Fibroblast of skin of scalp (primary cell): ENCODE measurements at places on chromosomes 1 and 21.

DNA sequence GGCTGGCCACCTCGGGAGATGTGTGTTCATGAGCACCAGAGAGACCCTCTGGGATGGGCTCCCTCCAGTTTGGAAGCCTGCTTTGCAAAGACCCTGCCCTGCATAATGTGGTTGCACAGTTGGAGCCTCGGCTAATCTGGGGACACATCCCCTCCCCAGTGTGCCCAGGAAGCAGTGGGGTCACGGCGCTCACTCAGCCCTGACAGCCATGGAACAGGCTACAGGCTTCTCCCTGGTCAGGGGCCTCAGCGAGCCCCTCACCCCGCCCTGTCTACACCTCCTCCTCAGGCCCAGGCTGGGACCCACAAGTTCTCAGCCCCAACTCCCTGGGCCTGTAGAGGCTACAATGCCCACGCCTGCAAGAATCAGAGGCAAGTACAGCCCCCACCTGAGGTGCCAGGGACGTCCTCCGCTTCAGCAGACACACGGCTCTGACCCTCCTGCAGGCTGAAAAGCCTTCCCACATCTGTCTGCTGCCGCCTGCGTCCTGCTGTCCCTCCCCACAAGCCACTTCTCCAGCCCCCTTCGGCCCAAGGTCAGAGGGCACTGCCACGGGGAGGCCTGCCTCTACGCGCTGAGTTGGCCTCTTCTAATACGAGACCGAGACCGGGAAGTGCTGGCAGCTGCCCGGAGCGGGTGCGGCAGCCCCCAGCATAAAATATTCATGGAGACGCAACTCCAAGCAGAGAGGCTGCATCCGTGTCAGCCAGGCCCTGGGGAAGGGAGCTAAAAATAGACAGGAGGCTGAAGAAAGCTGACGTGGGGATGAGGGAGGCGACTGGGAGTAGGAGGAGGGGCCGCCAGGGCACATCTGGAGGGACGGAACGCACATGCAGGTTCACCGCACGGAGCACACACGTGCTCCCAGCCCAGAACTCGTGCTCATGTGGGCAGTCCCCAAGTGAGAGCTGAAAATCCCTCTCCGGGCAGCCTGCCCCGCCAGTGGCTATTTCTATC is 15.2 kb upstream of the GPR153 start:
- DNase-seq = peak; percentile 84

DNA sequence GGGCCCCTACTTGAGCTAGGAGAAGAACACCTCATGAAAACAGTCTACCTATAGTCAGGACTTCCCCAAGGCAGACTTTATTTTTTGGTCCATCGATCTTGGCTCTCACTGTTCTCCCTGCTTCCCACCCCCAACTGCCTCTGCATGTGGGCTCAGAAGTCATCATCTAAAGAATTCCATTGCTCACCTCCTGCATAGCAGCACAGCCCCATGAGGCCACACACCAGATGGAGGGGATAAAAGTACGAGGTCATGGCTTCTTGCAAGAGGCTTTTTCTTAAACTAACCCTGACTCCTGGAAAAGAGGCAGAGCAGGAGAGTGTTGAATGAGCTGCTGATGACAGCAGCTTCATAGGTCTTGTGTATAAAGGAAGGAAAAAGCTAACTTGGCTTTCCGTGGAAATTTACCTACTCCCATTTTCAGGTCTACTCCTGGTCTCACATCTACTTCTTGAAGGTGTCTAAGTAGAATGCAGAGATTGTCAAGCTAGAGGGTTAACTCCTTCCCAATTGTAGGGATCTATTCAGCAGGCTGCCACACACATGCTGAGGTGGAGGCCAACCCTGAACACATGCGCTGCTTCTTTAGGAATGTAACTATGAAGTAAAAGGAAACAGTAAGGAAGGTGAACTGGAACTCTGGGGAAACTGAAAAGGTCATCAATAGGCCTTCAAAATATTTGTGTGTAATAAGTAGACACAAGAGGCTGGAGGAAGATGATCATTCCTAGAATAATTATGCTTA is 18.7 kb downstream of the WNT2B start:
- DNase-seq = peak; percentile 78

DNA sequence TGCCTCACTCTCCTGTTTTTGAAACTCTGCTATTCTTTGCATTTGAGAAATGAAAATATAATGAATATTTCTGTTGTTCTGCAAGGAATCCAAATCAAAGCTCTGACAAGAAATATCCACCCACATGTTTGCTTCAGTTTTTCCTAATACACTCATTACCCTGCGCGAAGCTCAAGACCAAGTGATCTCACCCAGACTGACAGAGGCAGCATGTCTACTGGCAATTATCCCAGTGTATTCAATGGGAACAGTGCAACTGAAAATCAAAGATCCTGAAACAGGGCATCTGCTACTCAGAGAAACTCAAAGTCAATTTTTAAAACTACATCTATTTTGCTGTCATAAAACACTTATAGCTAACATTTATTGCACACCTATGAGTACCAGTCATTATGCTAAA is 321.0 kb upstream of the LRRC7 start:
- DNase-seq = no peak

- no peak for DNase-seq
Measured at GRCh38 chr21:42630626-42631025, 22.8 kb upstream of the PDE9A start.

GRCh38 chr1:2052756-2053155 is 2.5 kb downstream of the PRKCZ start:
- DNase-seq = no peak

DNA sequence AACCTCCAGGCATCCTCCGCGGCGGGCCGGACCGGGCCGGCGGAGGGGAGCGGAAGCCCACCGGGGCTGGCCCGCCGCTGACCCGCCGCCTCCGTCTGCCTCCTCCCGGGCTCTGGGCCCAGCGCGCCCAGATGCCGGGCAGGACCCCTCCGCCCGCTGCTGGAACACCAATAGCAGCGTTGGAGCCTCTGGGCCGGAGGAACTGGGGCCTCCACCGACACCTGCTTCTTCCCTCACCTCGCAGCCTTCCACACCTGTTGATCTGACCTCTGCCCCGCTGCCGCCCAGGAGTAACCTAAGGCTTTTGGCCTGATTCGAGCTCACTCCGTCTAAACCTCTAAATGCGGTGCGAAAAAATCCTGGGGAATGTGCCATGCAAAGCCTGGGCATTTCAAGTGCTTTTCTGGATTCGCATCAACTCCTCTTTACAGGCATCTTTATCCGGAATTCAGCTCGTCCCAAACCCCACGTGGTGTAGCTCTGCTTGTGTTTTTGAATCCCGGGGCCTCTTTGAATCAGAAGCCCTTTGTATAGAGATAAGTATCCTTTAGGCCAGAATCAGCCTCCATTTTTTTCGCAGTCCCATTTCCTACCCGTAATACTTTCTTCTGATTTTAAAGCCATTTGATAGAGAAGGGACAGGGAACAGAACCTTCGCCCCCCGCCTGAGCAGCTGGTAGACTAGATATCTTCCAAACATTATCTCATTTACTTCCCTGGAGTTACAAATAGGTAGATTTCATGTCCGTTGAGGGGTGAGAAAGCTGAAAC is 680 bp upstream of the CNN3 start:
- DNase-seq = peak; percentile 58

DNA sequence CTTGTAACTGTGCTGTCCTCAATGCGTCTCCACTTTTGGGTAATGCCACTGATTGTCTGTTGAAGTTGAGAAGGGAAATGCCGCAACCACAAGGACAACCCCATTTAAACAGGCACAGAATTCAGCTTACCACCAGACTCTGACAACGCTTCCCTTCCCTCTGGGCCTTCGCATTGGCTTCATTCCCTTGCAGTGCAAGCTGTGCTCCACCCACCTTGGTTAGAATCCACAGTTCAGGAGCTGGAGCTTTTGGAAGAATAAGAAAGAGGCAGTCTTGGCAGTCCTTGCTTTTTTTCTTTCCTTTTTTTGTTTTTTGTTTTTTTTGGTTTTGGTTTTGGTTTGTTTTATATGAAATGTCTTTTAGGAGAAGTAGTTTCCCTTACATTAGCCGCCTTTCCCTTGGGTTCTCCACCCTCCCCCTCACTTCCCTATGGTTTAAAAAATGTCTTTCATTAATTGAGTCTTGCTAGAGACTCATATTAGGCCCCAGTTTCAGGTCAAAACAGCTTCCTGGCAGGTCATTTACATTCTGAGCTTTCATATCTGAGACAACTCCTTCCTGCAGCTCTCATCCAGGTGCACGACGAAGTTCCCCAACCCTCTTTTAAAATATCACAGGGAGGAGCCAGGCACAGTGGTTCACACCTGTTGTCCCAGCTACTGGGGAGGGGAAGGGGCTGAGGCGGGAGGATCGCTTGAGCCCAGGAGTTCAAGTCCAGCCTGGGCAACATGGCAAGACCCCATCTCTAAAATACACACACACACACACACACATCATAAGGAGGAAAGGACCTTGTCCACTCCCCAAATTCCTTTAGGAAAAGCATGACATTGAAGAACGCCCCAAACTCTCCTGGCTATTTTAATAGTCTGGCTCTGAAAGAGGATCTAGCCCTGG is 20.7 kb upstream of the LAX1 start:
- DNase-seq = peak; percentile 34

DNA sequence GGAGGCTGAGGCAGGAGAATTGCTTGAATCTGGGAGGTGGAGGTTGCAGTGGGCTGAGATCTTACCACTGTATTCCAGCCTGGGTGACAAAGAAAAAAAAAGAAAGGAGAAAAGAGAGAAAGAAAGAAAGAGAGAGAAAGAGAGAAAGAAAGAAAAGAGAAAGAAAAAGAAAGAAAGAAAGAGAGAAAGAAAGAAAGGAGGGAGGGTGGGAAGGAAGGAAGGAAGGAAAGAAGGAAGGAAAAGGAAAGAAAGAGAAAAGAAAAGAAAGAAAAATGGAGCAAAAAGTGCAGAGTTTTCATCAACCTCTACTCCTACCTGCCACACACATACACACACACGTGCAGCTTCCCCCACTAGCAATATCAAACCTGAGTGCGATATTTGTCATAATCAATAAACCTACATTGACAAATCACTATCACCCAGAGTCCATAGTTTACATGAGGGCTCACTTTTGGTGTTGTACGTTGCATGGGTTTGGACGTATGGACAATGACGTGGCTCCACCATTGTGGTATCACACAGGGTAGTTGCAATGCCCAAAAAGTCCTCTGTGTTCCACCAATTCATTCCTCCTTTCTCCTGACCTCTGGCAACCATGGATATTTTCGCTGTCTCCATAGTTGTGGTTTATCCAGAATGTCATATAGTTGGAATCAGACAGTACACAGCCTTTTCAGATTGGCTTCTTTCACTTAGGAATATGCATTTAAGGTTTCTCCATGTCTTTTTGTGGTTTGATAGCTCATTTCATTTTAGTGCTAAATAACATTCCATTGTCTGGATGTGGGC is 36.5 kb downstream of the EVA1C start:
- peak; percentile 38 for DNase-seq

DNA sequence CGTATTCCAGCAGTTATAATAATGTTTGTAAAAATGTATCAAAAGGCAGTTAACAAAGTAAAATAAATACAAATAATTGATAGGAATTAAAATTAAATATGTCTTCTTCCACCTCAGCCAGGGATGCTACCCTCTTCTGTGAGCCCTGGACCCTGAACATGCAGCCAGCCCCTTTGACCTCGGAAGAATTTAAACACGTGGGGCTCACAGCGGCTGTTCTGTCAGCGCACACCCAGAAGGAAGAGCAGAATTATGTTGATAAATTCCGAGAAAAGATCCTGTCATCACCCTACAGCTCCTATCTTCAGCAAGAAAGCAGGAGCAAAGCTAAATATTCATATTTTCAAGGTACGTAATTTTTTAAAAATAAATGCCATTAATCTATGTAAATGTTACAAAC is 26.5 kb downstream of the UTS2 start:
- no peak for DNase-seq

GRCh38 chr1:171800851-171801250 is 19.4 kb downstream of the METTL13 start:
- DNase-seq = no peak

- peak; percentile 27 for DNase-seq
Measured at GRCh38 chr1:237384213-237384612, 342.2 kb downstream of the RYR2 start.

- DNase-seq = no peak
Measured at GRCh38 chr1:108190001-108190634, 10.0 kb downstream of the SLC25A24 start.

DNA sequence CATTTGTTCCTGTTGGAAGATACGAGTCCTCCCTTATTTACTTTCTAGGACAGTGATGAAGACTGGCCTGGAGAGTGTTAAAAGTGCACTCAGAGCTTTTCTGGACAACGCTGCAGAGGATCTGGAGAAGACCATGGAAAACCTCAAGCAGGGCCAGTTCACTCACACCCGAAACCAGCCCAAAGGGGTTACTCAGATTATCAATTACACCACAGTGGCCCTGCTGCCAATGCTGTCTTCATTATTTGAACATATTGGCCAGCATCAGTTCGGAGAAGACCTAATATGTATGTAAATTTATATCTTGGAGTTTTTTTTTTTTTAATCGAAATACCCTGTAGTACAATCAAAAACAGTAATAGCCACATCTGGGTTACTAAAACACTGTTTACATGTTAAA is 190.5 kb downstream of the ZP4 start:
- DNase-seq = no peak

DNA sequence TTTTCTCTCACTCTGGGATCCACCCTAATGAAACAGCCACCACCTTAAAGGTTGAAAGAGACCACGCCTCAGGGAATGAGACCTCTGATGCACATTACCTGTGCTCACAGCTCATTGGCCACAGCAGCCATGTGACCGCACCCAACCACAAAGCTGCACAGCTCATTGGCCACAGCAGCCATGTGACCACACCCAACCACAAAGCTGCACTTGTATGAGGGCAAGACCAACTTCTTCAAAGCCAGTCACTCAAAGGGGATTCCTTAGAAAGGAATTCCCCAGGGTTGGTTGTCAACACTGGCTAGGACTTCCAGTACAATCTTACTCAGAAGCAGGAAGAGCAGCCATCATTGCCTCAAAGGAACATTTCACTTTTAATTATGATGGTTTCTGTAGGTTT is 43.6 kb upstream of the PDE9A start:
- no peak for DNase-seq

- DNase-seq = no peak
Measured at GRCh38 chr1:168443899-168444298, 99.9 kb downstream of the XCL2 start.

DNA sequence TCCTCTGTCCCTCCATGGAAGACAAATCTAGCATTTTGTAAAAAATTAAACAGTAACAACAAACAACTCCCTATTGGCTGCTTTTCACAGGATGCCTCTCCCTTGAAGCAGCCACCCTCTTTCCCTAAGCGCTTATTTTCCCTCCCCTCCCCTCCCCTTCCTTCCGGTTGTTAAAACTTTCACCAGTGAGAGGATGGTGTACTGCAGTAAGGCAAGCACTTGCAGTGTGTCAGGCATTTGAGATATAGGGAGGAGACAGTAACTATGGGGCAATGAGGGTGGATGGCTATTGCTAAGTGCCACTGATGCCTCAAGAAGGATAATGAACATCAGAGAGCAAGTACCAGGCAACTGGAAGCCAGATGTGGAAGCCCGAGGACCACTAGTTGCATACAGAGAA is 19.1 kb upstream of the KIAA1614 start:
- DNase-seq = no peak
